CMK (cell line): ENCODE measurements at places on chromosomes 16 and 17.

DNA sequence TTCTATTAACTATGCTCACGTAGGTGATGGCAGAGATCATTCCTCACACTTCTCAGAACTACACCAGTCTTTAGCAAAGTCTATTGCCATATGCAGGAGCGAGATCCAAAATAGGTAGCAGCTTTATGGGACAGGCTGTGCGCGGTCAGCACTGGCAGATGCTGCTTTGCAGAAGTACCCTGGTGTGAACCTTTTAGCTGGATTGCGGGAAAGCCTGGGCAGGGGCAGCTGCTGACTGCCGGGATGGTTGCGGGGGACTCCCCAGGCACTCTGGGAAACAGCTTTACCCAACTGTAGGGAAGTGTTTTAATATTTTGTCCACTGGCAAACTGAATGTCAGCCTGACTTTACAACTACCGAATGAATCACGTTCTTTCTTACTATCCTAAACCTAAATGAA lies 251.3 kb downstream of the HS3ST3A1 start:
- DNase-seq = no peak

DNA sequence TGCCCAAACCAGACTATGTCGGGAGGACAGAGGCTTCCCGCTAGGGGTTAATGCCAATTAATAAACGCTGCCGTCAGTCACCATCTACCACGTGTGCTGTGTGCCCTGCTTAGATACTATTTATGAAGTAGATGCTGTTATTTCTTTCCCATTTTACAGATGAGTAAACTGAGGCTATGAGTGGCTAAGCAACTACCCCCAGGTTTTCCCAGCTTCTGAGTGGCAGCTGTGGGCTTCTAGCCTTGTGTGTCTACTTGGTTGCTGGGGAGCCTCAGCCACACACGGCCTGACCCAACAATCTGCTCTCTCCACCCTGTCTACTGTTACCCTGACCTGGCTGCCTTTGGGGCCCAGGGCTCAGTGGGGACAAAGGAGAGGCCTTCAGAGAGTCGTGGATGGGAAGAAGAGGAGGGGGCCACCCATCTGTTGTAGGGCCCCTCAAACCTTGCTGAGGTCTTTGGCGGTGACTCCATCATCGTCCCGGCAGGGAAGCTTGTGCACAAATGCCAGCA lies 7.1 kb downstream of the GIT1 start:
- no peak for DNase-seq

DNA sequence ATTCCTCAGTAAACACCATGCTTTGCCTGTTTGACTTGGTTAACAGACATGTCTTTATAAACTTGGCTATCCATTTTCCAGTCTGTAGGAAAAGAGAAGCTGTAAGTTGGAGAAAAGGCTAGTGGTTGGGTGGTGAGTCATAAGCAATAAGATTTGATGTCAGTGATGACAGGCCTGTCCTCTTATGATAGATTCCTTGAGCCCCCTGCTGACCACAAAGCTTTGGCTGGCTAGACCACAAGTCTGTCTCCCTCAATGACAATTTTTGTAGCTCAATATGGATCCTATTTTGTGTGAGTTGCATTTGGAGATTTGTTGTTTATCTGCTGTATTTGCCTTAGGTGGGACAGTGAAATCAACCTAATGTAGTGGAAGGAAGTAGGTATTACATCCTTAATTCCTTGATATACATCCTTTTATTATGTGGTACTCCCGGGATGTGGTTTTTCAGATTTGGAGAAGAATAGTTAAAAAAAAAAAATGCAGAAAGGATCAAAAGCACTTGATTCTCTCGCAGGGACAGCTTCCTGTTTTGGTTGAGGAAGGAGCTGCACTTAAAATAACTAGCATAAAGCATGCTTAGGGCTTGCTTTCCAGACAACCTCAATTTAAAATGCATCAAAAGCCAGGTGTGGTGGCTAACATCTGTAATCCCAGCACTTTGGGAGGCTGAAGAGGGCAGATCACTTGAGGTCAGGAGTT lies 67.4 kb downstream of the SIAH1 start:
- peak; percentile 30 for DNase-seq

DNA sequence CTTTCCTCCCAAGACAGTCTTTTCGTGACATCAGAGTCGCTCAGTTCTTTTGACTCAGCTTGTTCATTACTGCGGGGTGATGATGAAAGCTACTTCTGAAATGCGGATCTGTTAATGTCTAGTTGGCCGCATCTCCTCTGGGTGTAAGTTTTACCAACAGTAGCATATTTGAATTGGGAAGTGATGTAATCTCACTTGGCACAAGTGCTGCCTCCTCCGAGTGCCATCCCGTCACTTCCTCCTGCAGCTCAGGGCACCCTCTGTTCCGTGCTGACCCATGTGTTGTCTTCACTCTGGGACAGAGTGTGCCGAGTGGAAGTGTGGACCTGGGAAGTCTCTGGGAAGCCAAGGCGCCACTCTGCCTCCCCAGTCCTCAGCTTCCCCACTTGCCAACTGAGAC lies 8.9 kb downstream of the ADAD2 start:
- no peak for DNase-seq

DNA sequence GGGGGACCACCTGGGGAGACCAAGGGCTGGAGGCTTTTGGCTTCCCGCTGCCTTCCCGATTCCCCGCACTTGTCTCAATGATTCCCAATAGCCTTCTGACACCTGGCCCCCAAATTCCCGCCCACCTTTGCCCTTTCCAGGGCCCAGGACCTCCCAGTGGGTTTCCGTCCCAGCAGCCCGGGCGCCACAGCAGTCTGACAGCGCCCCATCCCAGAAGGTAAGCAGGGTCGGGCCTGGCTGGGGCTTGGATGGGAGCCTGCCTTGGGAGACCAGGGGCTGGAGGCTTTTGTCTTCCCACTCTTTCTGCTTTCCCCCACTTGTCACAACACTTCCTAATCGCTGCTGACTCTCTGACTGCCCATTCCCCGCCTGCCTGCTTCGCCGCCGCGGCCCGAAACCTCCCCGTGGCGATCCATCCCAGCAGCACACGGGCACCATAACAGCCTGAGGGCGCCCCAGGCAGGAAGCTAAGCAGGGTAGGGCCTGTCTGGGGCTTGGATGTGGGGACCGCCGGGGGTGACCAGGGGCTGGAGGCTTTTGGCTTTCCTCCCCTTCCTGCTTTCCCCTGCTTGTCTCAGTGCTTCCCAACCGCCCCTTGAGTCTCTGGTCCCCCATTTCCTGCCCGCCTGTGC lies 2289.3 kb downstream of the TP53TG3F start:
- no peak for DNase-seq

DNA sequence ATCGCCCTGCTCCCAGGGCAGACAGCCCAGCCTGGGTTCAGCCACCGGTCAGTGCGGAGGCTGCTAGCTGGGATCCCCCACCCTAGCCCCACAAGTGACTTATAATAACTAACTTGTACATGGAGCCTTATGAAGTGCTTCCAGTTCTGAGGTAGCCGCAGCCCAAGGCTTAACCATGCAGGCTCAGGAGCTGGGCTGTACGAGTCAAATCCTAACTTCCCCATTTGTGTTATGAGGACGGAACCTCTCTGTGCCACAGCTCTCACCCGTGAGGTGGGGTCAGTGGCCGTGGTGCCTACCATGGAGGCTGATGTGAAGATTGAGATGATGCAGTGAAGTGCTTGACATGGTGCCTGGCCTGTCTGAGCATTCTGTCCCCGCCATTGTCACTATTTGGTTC lies 27.8 kb upstream of the GOSR2 start:
- no peak for DNase-seq

GRCh38 chr16:3971261-3971660 lies 90.7 kb upstream of the CREBBP start:
- no peak for DNase-seq

GRCh38 chr16:54446639-54447038 lies 160.1 kb upstream of the IRX3 start:
- DNase-seq = no peak

DNA sequence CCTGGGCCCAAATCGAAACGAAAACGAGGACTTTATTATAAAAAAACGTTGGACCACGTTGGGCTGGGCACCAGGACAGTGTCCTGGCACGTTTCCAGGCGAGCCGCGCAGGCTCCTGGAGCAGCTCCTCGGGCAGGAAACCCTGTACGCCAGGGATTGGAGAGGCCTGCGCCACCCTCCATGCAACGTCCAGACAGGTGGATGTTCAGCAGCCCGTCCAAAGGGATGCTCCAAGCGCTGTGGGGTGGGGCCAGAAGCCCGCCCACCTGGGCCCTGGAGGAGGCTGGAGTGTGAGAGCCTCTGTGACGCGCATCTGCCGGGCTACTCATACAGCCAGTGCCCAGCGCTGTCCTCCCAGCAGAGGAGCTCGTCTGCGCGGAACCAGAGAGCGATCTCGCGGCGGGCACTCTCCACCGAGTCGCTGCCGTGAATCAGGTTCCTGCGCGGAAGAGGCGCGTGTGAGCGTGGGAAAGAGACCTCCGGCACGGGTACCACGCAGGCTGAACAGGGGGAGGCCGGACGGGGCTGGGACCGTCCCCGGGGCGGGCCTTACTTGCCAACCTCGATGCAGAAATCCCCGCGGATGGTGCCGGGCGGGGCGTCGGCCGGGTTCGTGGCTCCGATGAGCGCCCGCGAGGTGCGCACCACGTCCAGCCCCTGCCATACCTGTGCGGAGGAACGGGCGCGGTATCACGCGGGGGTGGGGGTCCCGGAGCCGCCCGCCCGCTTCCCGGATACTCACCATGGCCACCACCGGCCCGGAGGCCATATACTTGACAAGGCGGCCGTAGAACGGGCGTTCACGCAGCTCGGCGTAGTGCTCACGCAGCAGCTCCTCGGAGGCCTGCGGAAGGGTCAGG lies 785 bp downstream of the NME3 start:
- DNase-seq = no peak

DNA sequence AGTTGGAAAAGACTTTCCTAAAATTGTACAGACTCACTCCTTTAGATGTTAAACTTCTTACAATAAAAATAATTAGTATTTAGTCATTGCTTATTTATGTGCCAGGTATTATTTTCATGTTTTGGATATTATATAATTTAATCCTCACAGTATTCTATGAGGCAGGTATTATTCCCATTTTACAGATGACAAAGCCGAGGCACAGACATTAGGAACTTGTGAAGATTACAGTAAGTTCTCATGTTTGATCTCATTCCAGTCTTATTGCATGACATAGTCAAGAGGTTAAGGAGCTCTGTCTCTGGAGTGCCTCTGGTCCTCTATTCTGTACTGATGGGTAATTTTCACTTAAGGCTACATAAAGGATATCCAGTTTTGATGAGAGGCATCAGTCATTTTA lies 3.3 kb downstream of the HEATR3 start:
- no peak for DNase-seq

DNA sequence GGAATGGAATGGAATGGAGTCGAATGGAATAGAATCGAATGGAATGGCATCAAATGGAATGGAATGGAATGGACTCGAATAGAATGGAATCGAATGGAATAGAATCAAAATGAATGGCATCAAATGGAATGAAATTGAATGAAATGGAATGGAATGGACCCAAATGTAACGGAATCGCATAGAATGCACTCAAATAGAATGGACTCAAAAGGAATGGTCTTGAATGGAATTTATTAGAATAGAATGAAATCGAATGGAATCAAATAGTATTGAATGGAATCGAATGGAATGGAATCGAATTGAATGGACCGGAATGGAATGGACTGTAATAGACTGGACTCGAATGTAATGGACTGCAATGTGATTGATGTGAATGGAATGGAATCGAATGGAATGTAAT lies 501.4 kb upstream of the WSB1 start:
- no peak for DNase-seq

DNA sequence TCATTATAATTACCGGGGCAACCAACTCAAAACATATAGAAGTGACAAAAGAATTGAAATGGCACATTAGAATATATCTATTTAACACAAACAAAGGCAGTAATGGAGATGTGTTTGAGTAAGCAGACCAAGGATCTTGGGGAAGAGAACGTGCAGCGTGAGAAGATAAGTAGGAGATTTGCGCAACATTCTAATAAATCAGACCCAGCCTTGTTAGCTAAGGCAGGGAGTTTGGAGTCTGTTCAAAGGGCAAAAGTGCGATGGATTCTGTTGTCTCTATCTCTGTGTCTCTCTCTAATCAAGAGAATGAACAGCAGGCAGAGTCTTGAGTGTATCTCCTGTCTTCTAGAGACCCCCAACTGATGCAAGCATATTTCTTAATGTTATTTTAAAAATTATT lies 55.0 kb upstream of the FA2H start:
- DNase-seq = no peak

DNA sequence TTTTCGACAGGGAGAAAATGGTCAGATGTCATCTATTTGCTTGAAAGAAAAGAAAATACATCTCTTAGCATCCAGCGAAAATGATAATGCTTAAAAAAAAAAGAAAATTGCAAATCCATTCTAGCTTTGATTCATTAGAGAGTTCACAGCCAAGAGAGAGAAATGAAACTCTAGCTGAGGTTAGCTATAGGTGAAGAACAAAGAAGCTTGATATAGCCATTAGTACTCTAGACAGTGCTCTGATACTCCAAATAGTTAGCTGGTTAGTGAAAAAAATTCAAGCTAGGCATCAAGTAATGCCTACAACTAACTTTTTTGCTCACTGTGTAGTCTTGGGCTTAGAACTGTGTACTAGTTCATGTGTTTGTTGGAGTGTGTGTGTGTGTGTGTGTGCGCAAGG lies 721.6 kb upstream of the SOX9 start:
- DNase-seq = no peak

- no peak for DNase-seq
Measured at GRCh38 chr17:15650741-15651582, 31.5 kb upstream of the FBXW10B start.

GRCh38 chr16:83530293-83530692 lies 277.5 kb upstream of the HSBP1 start:
- DNase-seq = no peak

DNA sequence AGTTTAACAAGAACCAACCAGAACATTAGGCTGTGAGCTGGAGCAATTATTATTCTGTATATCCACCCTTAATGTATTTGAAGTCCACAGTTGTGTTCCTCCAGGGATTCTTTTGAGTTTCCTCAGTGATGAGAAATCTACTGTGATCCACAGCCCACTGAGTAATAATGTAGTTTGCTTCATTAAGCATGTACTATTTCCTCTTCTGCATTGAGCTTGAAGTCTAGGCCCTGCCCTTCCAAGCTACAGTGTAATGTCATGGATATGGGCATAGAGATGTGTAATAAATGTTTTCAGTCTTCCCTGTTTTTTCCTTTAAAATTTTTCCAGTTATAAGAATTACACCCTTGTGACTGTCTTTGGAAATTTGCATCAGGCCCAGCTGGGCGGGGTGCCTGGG lies 36.4 kb upstream of the SLC12A3 start:
- DNase-seq = no peak

GRCh38 chr17:4565209-4566141 lies 5.1 kb upstream of the GGT6 start:
- no peak for DNase-seq

DNA sequence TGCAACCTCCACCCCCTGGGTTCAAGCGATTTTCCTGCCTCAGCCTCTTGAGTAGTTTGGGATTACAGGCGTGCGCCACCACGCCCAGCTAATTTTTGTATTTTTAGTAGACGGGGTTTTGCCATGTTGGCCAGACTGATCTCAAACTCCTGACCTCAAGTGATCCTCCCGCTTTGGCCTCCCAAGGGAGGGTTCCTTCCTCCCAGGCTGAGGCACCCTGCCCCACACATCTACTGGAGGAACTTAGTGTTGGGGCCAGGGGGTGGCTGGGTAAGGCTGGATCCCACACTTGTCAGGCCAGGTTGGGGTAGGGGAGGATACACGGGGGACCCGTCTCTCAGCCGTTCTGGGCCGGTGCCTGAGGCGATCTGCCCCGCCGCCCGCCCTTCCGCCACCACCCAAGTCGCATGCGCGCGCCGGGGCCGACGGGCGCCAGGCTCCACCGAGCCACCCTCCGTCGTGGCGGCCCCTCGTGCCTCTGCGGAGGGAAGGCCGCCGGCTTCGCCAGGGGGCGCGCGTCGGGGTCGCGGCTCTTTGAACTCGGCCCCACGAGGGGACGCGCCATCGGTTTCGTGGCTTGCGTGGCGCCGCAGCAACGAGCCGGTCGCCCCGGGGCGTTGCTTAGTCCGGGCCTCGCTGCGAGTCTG lies 15.9 kb downstream of the GRB7 start:
- DNase-seq = no peak
